Activated B cell treated with CpG ODN at 0.5 μM for 24 hours (primary cell): ENCODE measurements at places on chromosomes 12 and 14.

- DNase-seq = no peak
- H3K4me3 ChIP-seq = no peak overlapping the region
- no peaks in the 10 kb centered on the region for H3K36me3 ChIP-seq
- no peaks in the 10 kb centered on the region for H3K4me1 ChIP-seq
- no peak overlapping the region for H3K27ac ChIP-seq
- no peaks in the 10 kb centered on the region for H3K27me3 ChIP-seq
Observed at GRCh38 chr12:91044586-91044985, 13.2 kb downstream of the KERA start.

- no peak overlapping the region for H3K27ac ChIP-seq
- no peak for DNase-seq
- no peaks in the 10 kb centered on the region for H3K4me1 ChIP-seq
- H3K4me3 ChIP-seq = no peak overlapping the region
- H3K36me3 ChIP-seq = peaks cover 16% of the 10 kb centered on the region
Observed at GRCh38 chr14:64253672-64254071, 40.5 kb downstream of the ESR2 start.

- H3K27ac ChIP-seq = no peak overlapping the region
- no peak for DNase-seq
- H3K4me1 ChIP-seq = no peaks in the 10 kb centered on the region
- H3K4me3 ChIP-seq = no peak overlapping the region
Observed at GRCh38 chr12:18431771-18432170, 170.5 kb downstream of the PIK3C2G start.

- H3K36me3 ChIP-seq = no peaks in the 10 kb centered on the region
- H3K27ac ChIP-seq = no peak overlapping the region
- H3K27me3 ChIP-seq = peaks cover 72% of the 10 kb centered on the region
- no peak overlapping the region for H3K4me3 ChIP-seq
- H3K4me1 ChIP-seq = peaks cover 16% of the 10 kb centered on the region
Observed at GRCh38 chr12:53700567-53700966, 24.7 kb upstream of the ATP5MC2 start.

GRCh38 chr12:115355301-115355700, 671.3 kb upstream of the TBX3 start:
- no peaks in the 10 kb centered on the region for H3K36me3 ChIP-seq
- DNase-seq = no peak
- H3K4me1 ChIP-seq = no peaks in the 10 kb centered on the region
- H3K27ac ChIP-seq = no peak overlapping the region
- H3K4me3 ChIP-seq = no peak overlapping the region
- no peaks in the 10 kb centered on the region for H3K27me3 ChIP-seq

DNA sequence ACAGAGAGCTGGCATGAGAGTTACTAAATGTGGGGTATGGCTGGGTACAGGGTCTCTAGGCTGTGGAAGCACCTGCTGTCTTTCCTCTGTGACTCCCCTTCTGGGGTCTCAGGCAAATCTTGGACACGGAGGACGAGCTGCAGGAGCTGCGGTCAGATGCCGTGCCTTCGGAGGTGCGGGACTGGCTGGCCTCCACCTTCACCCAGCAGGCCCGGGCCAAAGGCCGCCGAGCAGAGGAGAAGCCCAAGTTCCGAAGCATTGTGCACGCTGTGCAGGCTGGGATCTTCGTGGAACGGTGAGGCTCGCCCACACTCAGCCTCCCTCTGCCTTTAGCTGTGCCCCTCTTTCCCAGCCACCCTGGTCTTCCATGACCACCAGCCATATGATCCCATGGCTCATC, 19.4 kb downstream of the PPP1R1A start:
- H3K4me1 ChIP-seq = no peaks in the 10 kb centered on the region
- H3K27me3 ChIP-seq = no peaks in the 10 kb centered on the region
- no peak overlapping the region for H3K27ac ChIP-seq
- DNase-seq = no peak
- no peak overlapping the region for H3K4me3 ChIP-seq
- H3K36me3 ChIP-seq = peaks cover 22% of the 10 kb centered on the region

- H3K4me3 ChIP-seq = no peak overlapping the region
- no peak overlapping the region for H3K27ac ChIP-seq
- H3K36me3 ChIP-seq = no peaks in the 10 kb centered on the region
- peaks cover 22% of the 10 kb centered on the region for H3K27me3 ChIP-seq
- H3K4me1 ChIP-seq = peaks cover 5% of the 10 kb centered on the region
Observed at GRCh38 chr14:76268700-76269099, 107.2 kb upstream of the ESRRB start.
